ENCODE measurements at places on chromosomes 7 and 10.

DNA sequence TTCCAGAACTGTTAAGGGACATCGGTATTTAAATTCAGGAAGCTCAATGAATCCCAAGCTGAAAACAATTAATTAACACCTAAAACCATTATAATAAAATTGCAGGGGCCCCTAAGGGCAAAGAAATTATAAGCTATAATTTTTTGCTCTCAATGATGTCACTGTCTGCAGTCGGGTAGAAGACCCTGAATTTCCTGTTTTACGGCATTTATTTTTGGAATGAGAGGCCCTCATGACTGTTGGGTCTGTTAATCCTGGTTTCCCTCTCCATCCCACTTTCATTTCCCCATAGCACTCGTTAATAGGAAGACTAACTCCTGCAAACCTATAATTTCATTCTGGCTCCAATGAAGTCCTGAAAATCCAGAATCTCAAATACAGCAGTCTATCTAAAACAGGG lies 25.8 kb upstream of the GPR37 start:
- DNase-seq, result no peak

DNA sequence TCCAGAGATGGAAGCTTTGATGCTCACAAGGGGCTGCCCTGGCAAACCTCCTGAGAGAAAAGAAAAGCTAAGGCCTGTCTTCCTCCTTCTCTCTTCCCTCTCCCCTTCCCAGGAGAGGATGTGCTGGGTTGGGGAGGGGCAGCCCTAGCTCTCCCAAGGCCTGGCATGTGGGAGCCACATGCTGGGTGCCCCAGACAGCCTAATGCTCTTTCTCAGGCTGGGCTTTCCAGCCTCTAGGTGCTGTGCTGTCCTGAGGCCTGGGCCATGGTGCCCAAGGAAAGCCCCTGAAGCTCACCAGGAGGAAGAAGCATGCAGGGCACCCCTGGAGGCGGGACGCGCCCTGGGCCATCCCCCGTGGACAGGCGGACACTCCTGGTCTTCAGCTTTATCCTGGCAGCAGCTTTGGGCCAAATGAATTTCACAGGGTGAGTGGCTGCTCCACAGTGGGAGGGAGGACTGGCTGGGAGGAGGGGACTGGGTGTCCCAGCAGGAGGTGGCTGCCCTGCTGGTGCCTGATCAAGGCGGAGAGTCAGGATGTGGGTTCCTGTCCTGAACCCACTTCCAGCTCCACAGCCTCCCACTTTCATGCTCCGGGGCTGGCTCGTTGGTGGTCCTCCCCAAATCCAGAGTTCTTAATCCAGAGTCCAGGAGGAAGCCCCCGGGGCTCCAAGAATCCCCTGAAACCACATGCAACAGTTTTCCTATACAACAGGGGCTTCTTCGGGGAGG lies 1.7 kb downstream of the CPA5 start:
- DNase-seq, result no peak

GRCh38 chr7:114865564-114865963 lies 56.3 kb upstream of the MDFIC start:
- DNase-seq, result no peak

DNA sequence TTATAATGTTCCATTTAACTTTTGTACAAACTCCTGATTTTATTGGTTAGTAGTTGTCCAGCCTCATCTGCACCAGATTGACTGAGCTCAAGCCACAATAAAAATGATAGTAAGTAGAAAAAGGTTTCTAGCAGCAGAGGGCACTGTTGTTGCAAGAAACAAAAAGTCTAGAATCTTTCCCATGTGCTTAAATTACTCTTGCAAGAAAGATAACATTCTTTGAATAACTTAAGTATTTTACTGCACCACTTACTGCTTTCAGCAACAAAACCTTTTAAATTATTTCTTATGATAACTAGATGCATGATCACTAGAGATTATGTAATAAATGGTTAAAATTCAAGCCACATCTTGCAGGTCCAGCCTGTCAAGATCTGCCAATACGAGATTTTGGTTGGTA lies 27.0 kb downstream of the LMOD2 start:
- no peak for DNase-seq

GRCh38 chr7:87344446-87344845 lies 1.0 kb upstream of the CROT start:
- no peak for DNase-seq

DNA sequence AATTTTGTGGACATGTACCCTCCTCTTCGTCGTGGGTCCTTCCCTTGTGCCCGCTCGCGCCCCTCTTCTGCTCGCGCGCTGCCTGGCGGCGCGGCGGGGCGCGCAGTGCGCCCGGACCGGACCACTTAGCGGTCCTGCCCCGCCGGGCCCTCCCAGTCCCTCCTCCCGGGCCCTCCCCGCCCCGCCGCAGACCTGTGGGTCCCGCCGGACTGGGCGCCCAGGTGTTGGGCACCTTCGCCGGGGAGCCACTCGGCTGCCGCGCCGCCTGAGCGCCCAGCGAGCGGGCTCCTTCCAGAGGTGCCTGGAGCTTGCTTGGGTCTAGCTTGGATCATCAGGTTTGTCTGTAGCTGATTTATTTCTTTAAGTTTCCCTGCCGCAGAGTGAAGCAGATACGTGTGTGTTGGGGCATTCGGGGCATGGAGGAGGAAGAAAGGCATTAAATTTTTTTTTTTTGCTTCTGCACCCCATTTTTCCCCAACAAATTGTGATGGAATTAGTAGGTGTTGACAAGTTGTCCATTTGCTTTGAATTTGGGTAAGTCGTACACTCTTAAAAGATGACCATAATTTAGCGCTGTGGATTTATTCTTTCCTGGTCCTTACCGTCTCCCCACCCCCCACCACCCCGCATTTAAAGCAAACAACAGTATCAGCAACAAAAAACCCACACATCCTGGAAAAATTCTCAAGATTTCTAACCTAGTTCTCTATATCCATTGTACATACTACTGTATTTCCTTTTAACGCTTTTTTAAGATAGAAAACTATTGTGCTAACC lies 905 bp downstream of the C1GALT1 start:
- DNase-seq, result no peak

GRCh38 chr10:63664341-63664885 lies 143.2 kb downstream of the REEP3 start:
- DNase-seq, result no peak

GRCh38 chr7:115499956-115500355 lies 530.6 kb downstream of the TFEC start:
- DNase-seq, result no peak

DNA sequence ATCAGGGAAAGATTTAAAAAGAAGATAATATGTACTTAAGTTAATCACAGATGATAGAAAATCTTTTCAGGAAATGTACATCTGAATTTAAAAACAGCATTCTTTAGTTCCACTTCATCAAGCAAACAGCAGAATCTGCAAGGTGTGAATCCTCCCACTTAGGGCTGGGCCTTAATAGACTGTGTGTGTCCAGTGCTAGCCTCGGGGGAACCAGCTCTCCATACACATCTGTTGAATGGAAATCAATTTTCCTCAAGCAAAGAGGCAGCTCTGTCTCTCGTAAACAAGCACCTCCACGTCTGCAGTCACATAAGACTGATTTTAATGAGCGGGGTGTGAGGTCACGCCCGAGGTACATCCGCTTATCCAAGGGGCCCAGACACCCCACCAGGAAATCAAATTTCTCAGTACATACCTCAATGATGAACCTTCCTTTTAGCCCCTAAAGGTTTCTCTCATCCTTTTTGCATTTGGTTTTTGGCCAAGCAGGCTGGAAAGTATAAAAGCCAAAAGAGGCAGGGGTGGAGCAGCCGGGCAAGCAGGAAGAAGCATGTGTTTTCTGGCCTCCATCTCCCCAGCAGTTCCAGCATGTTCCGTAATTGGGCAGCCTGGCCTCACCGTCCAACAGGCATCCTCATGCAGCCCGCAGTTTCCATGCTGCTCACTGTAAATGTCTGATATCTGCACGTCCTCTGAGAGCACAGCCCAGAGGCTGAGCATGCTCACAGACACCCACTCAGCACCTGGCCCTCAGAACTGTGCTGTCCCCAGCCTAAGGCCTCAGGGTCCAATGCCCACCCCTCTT lies 131.3 kb downstream of the GLI3 start:
- no peak for DNase-seq

- no peak for DNase-seq
These were observed 43.3 kb downstream of the POLR1F start for GRCh38 chr7:19665399-19666008.

DNA sequence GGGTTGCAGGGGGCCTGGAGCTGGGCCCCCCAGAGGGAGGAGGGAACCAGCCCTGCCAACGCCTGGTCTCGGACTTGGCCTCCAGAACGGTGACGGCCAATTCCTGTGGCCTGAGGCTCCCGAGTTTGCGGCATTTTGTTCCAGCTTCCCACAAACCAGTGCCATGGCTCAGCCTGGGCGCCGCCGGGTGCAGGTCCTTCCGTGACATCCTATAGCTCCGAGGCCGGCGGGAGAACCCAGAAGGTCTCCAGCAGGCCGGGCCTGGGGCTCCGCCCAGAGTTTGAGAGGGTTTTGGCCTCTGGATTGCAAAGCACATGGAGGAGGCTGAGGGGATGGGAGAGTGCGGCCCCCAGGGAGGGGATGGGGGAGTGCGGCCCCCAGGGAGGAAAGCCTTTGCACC lies 92.6 kb downstream of the UNCX start:
- DNase-seq, result no peak

DNA sequence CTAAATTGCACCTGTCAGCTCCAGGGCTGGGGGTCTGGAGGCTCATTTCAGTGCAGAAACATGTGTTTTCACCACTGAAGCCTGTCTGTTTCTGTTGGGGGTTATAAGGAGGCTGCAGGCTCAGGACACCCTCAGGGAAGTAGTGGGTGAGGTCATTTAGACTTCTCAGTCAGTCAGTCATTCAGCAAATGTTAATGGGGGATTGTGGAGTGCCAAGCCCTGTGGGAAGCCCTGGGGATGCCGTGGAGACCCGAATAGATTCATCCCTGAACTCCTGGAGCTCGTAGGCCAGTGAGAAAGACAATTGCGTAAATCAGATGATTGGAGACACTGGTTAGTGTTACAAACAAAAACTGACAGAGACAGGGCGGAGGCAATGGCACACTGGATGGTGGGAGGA lies 19.2 kb downstream of the LHPP start:
- DNase-seq, result no peak

- no peak for DNase-seq
These were observed 133.3 kb upstream of the LAMB4 start for GRCh38 chr7:108263425-108263824.

DNA sequence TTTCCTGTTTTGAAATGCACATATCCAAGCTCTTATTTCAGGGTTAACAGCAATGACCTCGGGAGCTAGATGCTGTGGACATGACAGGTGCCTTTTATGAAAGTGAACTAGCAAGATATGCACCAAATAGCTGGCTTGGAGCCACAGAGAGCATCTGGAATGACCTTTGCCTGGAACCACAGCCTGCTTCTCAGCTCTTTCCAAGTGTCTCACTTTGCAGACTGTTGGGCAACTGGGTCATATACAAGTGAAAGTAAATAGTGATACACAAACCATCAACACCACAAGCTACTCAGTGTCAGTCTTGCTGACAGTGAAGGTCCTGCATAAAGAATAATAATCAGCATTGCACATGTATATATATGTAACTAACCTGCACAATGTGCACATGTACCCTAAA lies 183.5 kb downstream of the RNF133 start:
- no peak for DNase-seq

DNA sequence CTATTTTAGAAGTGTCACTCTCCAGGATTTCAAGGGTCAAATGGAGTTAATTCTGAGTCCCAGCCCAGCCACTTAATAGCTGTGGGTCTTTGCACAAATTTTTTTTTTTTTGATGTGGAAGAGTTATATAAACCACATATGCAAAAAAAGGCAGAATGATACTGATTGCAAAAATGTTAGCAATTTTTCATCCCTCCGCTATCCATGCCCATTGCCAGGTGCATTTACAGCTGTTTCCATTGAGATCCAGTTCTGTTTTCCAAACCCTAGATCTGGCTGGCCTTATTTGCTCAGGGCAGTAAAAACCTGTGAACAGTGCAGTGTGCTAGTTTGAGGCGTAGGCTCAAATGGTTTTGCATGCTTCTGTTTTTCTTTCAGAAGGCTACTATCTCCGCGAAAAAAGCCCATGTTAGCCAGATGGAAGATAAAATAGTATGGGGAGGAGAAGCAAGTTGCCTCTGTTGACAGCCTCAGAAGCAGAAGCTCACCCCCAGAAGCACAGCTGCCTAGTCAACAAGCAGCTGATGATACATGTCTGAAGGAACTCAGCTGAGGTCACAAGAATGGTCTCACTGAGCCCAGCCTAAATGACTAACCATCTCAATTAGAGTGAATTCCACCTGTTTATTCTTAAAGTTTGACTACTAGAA lies 997 bp upstream of the ZNF138 start:
- DNase-seq, result no peak

- DNase-seq, result no peak
These were observed 154.8 kb upstream of the PRSS58 start for GRCh38 chr7:142412551-142413193.

DNA sequence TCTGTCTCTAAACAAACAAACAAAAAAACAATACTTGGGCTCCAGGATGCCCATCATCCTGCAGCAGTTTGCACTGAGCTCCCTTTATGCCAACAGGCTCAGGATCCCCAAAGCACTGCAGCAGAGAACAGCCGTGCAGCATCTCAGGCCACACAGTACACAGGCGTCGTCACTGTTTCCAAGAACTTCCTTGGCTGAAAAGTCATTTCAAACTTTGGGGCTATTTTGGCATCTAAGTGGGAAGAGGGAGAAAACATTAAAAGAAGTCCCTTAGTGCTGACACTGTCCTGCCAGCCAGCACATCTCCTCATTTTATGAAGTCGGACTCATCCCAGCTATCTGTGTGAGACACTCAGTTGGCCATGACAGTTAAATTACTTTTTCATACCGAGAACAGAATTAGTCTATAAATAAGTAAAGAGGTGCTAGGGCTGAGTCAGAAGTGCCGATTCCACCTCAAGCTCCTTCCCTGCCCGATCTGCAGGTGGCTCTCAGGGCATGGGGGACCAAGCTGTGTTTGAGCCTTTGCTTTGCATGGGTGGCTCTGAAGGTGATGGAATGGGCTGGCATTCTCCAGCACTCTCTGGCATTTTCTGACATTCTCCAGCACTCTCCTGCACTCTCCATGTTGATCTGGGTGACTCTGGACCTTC lies 68.5 kb downstream of the PTPRN2 start:
- DNase-seq, result no peak

DNA sequence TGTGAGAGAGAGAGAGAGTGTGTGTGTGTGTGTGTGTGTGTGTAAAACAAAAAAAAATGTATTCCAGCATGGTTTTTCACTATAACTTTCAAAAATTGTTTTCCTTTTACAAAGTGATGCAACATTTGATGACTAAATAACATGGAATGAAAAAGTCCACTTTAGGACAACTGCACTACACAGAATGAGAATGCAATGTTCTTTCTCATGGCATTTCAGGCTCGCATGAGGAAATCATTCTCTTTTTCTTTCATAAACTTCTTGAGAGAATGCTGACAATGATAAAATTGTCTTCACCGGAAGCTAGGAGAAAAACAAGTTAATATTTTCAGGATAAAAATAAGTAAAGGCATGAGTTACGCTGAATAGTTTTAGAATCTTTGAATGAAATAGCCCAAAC lies 53.7 kb downstream of the SLC16A12 start:
- no peak for DNase-seq

GRCh38 chr10:99804471-99804870 lies 22.0 kb downstream of the ABCC2 start:
- no peak for DNase-seq
